ENCODE measurements at places on chromosomes 4 and X.

DNA sequence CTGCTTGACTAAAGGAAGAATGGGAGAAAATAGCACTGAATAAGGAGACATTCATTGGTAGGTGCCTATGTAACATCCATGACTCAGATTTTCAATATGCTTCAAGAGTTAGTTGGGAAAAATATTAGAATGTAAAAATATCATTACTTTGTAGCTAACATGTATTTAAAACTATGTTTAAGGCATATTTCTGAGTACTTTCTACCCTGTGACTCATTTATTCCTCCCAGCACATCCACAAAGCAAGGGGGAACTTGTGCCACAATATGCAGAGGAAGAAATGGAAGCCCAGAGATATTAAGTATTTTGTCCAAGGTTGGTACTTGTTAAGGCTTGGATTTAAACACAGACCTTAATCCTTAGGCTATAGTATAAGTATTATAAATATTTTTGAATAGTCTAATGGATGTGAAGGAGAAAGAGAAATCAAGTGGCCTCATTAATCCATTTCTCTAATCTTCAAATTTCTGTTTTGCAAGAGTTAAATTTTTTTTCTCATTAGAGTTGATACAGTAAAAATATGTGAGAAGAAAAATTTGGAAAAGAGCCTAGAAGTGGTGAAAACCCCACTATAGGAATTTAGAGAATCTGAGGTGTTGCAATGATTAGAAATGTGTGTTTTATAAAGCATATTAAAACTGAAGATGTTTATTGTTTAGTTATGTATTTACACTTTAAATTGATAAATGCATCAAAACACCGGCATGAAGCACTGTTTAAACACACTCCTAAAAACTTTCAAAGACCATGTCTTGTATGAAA, 149.3 kb upstream of the GYPA start:
- no peak for DNase-seq

GRCh38 chr4:42605264-42605663, 51.6 kb downstream of the ATP8A1 start:
- DNase-seq, result no peak

- no peak for DNase-seq
Observed at GRCh38 chr4:4302416-4302815, 12.4 kb downstream of the ZBTB49 start.

- DNase-seq, result no peak
Observed at GRCh38 chr4:185086053-185086452, 57.0 kb upstream of the SLC25A4 start.

- no peak for DNase-seq
Observed at GRCh38 chrX:66004928-66005829, 34.7 kb downstream of the VSIG4 start.

DNA sequence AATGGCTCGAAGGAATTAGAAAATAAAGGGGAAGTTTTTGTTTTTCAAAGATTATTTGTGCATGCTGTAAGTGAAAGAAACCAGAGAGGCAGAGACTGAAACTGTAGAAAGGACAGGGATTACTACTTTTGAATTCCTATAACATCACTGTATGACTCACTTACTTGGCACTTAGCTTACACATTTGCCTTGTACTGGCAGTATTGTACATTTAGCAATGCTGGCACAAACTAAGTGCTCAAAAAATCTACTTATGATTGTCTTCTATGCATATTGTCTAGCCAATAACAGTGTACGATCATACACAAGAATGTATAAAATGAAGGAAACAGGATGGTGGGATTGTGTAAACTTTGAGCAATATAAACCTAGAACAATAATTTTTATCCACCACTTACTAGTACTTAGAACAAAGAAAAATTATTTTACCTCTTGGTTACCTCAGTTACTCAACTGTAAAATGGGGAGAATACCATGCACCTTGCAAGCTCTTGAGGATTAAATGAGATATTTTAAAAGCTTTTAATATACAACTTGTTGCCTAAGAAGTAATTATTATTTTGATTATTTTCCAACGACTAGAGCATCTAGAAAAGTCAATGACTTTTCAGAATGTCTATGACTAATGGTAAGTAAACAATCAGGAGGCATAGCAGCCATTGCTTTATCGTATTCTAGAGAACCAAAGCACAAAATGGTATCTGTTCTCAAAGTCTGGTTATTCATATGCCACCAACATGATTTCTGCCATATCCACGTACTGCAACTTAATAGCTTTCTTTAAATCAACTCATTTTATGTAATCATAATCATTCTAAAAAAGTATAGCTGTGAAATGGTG, 4.7 kb downstream of the FAM120C start:
- DNase-seq, result no peak

GRCh38 chr4:140719686-140720085, 36.5 kb downstream of the TBC1D9 start:
- no peak for DNase-seq

DNA sequence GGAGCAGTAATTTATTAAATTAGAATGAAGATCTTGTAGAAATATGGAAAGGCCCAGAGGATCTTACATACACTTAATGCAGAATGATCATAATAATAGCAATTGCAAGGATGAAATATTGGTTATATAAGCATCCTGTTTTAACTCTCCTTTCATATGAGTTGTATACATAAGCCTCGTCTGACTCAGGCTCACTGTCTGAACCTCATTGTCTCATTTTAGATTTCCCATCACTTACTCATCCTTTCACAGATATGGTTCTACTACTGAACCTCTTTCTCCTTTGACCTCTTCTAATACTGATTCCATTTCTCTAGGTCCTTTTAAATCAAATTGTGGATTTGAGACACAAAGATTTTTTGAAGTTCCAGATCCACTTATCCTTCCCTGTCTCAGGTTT, 277.3 kb upstream of the TRPC5 start:
- DNase-seq, result no peak
